NK-92 treated with Interleukin-12 subunit alpha and Interleukin-12 subunit beta, amount 100 ng/mL, for 24 hours (cell line): ENCODE measurements at places on chromosomes 13 and 19.

- no peak for DNase-seq
Observed at GRCh38 chr19:40763963-40764362, 11.4 kb upstream of the MIA start.

- no peak for DNase-seq
Observed at GRCh38 chr13:26486550-26486949, 70.9 kb upstream of the WASF3 start.

DNA sequence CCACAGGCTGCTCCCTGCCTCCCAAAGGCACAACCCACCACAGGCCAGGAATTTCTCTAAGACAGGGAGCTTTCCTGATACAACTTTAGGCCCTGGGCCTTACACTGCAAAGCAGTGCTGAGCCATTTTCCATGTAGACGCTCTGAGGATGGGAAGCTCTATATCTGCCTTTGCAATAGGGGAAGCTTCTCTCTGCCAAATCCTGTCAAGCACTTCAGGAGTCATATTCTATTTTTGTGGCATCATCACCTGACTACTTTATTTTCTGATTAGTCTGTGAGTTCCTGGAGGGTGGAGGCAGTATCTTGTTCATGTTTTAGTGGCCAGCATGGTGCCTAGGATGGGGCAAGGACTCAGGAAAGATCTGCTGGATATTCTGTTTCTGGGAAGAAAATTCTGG, 382.0 kb downstream of the ZNF536 start:
- DNase-seq: no peak

DNA sequence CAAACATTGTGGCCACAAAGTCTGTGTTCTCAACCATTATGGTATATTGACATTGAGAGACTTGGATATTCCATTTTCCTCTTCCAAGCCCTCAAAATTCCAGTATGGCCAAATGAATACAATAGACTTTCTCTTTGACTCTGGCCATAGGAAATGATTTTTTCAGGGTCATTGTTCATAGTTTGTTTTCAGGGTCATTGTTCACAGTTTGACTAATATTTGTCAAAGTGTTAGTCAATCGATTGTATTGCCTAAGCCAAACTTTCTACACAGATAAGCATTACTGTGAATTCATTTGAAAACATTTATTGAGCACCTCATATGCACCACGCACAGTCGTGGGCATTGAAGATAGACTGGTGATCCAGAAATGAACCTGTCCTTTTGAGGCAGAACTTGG, 22.9 kb upstream of the FAM216B start:
- DNase-seq: no peak

GRCh38 chr13:31224174-31224669, 24.4 kb downstream of the B3GLCT start:
- no peak for DNase-seq

DNA sequence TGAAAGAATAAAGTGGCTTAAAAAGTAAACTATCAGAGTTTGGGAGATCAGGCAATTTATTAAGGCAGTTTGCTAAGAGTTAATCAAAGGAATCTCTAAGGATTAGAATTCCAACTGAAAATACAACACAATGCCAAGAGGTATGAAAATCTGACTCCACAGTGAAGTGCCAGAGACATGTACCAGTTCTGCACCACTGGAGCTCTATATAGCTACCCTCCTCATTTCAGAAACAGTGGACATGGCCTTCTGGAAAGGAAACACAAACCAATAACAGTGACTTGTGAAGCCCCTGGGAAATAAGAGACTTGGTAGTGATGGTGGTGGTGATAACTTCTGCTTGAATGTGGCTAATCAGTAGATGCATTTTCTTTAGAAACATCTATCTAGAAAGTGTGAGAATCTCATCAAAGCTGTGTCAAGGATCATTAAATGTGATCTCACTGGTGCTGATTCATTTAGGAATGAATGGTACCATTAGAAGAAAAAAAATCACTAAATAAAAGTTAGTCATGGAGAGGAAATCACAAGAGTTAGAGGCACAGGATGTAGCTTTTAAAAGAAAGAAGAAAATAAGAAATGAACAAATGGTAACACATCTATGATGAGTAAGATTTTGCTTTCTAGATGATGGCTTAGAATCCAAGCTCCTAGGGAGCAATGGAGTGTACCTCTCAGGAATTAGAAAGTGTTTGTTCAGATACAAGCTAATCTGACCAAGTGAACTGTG, 20.1 kb upstream of the N4BP2L1 start:
- DNase-seq: no peak

DNA sequence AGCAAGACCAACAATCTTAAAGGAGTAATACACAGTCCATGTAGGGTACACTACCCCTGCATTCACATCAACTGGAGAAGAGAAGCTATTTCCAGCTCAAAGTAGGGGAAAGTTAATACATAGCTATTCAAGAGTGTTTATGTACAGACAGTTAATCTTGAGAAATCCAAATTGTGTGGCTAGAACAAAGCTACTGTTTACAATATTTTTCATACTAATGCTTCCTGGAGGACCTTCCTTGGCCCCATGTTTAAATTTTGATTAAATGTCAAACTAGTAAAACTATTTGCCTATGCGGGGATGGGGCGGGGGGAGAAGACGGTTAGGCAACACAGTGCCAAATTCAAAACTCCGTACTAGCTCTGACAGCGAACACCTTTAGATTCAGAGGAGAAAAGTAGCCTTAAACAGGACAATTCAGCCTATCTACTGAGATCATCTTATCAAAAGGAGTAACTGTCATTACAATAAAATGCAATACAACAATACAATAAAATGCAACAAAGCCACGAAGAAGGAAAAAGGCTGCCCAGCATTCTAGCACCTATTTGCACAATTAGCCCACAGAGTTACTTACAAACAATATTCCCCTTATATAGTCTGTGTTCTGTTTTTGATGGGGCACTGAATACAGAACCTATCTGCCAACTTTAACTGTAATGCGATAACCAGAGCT, 29.1 kb downstream of the BRD4 start:
- no peak for DNase-seq

DNA sequence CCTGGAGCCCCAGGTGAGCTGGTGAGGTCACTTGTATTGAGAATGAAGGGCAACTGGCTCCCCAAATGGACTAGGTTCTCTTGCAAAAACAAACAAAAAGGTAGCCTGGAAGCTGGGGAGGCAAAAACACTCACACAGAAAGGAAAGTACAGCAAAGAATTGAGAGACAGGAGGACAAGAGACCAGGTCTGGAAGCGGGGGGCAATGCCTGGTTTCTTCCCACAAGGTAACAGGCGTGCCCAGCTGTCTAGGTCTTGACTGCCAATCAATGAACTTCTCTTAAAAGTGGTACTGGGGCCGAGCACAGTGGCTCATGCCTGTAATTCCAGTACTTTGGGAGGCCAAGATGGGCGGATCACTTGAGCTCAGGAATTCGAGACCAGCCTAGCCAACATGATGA, 356.4 kb upstream of the TSHZ3 start:
- DNase-seq: no peak

- no peak for DNase-seq
Observed at GRCh38 chr13:97202761-97203160, 19.4 kb upstream of the MBNL2 start.

DNA sequence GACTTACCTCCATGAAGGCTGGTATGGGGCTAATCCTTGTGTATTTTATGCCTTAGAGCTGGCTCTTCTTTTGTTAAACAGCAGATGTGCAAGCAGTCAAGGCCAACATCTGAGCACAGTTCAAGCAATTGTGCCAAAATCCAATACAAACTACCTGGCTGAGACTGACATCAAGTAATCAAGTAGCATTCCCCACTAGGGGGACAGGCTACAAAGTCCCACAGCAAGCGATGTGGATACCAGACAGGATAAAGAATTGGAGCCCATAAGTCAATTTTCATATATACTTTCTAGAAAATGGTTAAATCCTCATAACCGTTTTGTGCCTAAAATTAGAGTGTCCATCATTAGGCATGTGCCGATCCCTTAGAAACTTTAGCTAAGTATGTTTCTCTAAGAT, 675.8 kb downstream of the DIAPH3 start:
- no peak for DNase-seq

- DNase-seq: no peak
Observed at GRCh38 chr19:31354316-31354715, 5.1 kb upstream of the TSHZ3 start.

GRCh38 chr13:111955412-111956065, 111.4 kb upstream of the SOX1 start:
- DNase-seq: no peak

- DNase-seq: no peak
Observed at GRCh38 chr13:50758796-50759195, 84.7 kb downstream of the DLEU7 start.

DNA sequence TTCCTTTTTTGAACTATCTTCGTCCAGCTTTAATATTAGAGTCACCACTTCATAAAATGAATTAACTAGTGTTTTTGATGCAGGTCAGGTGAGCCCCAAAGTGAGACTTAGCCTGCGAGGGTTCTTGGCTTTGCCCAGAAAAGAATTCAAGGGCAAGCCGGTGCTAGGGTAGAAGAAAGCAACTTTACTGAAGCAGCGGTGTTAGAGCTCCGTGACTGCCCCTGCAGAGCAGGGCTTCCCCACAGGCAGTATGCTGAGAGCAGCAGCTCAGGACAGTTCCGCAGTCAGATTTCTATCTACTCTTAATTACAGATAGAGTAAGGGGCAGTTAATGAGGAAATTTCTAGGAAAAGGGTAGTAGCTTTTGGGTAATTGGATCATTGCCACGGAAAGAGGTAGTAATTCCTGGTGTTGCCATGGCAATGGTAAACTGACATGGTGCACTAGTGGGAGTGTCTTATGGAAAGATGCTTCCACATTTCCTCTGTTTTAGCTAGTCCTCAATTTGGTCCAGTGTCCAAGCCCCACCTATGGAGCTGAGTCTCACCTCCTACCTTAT, 432.2 kb upstream of the ZNF507 start:
- no peak for DNase-seq

DNA sequence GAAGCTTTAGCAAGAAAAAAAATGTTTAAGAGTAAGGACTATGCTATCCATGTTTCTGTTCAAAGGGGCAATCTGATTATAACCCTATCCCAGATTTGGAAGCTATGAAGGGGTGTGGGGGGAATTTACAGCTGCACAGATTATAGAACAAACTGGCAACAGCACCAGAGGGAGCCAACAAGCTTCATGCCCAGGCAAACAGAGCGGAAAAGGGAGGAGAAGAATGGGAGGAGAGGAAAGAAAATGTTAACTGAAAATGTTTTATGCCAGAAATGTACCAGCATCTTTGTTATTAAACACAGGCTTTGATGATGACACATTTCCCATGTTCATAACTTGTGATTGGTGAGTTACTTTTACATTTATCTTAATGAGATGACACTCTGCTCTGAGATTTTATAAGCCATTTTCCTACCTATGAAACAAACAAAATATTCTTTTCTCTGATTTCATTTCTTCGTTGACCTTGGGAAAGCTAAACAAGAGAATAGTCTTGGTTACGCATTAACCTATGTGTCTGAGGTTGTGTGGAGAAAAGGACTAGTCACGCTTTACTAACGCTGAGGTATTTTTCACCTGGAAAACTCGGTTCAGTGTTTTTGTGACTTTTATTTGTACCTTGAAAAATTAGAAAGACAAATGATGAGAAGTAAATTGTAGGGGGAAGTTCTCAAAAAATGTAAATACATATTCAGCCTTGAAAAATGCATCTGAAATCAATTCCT, 235.8 kb upstream of the MIR17HG start:
- no peak for DNase-seq

DNA sequence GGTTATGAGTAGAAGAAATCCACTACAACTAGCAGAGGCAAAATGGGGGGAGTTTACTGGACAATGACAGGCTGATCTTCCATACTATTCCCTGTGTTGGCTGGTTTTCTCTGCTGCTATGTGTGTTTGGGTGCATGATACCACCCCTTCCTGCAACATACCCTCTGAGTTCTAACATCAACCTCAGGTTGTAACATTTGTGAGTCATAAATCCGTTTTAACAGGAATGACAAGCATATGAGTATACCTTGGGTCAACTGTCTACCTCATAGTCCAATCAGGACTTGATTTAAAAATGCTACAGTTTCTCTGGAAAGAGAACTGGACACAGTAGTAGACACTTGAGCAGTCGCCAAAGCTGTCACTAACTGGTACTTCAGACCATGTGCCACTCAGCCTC, 422.9 kb downstream of the KCTD12 start:
- no peak for DNase-seq

DNA sequence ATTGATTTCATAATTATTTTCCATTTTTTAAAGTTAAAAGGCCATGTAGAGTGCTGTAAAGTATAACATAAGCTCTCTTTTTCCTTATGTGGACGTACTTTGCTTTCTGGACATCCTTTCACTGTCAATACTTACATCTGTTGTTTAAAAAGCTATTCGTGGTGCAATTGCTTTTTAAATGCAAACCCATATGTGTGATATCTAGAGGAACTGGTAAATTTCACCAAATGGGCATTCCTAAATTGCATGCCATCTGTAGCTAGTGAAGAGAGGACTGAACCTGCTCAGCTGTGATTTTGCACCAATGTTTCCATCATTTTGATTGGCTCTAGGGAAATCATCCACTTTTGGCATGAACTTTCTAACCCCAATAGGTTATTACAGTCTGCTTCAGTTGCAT, 129.4 kb downstream of the PCDH17 start:
- no peak for DNase-seq

DNA sequence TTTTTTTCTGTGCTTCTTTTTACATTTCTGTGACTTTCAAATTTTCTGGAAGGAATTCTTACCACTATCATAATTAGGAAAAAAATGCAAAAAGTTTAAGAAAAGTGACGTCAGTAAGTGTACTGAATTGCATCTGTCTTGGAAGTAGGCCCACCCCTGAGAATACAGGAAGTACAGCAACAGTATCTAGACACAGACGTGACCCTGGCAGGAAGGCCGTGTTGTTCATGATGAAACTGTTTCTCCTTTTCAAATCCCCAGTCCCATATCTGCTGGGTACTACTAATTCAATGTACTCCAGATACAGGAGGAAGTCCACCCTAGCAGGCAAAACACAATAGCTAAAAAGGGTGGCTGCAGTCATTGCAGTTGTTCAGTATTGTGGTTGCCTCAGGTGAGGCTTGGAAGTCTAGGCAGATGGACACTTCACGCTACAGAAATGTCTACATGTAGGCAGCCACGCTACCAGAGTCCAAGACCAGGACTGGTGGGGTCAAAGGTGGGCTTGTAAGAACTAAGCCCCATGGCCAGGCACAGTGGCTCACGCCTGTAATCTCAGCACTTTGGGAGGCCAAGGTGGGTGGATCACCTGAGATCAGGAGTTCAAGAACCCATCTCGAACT, 49.6 kb upstream of the MED4 start:
- DNase-seq: no peak

GRCh38 chr19:2391118-2391725, 31.2 kb downstream of the TMPRSS9 start:
- DNase-seq: no peak

GRCh38 chr13:43376596-43376995, 353.2 kb downstream of the DNAJC15 start:
- DNase-seq: no peak

DNA sequence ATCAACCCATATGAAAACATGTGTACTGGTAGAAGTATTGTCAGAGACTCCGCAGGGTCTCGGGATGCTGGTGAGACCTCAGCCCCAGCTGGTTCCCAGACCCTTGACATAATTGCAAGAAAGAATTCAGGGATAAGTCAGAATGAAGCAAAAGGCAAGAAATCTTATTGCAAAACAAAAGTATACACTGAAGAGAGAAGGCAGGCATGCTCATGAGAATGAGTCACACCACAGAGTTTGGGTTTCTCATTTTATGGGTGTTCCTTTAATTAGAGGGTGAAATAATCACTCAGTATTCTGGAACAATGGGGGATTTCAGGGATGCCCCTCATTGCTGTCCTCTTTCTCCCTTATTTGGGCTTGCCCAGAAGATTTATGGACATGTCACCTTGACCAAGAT, 1423.8 kb upstream of the MIR17HG start:
- DNase-seq: no peak

- DNase-seq: no peak
Observed at GRCh38 chr13:42076309-42076713, 27.9 kb downstream of the DGKH start.
